GDM1 (cell line): ENCODE measurements at places on chromosomes 13 and 19.

- no peak for DNase-seq
These were observed 186.6 kb upstream of the SLITRK6 start for GRCh38 chr13:85985797-85986196.

DNA sequence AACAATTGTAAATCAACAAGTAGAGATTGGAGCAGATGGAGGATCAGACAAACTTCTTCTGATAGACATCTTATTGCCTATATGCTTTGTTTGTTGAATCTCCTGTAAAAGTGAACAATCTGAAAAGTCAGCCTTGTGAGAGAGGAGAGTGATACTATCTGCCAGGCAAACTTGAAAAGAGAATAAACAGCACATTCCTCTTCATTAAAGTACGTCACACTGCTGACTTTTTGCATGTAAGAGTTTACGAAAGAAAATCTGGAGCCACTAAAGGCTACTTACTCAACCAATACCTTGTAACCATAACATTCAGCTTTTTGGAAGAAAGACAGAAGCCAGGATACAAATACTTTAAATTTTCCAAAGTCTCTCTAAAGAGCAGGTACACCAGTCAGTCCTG, 42.5 kb downstream of the EDNRB start:
- DNase-seq = no peak

- no peak for DNase-seq
These were observed 449.9 kb downstream of the HS6ST3 start for GRCh38 chr13:96539791-96540190.

GRCh38 chr13:41456768-41457588, at the start of gene RGCC:
Gene RGCC, plus strand, starts transcription at chr13:41457550. Its CDS starts 158 bp downstream, at chr13:41457708.
- DNase-seq = no peak

DNA sequence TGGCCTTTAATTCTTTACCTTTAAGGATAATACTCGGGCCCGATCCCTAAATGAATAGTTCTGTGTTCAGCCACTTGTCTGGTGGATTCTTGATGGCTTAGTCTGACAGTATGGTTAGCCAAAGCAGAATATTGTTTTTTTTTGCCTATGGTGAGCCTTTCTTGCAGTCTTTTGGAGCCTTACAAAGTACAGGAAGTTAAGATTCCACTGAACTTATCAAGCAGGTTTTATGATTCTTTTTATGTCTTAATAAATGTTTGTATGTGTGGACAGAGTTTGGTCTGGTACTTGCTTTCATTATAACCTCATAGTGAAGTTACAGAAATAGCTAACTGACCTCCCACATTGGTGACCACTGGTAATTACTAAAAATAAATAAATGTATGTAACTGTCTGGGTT, 17.1 kb downstream of the PCCA start:
- no peak for DNase-seq

- no peak for DNase-seq
These were observed 358.3 kb downstream of the EFNB2 start for GRCh38 chr13:106177146-106177545.

DNA sequence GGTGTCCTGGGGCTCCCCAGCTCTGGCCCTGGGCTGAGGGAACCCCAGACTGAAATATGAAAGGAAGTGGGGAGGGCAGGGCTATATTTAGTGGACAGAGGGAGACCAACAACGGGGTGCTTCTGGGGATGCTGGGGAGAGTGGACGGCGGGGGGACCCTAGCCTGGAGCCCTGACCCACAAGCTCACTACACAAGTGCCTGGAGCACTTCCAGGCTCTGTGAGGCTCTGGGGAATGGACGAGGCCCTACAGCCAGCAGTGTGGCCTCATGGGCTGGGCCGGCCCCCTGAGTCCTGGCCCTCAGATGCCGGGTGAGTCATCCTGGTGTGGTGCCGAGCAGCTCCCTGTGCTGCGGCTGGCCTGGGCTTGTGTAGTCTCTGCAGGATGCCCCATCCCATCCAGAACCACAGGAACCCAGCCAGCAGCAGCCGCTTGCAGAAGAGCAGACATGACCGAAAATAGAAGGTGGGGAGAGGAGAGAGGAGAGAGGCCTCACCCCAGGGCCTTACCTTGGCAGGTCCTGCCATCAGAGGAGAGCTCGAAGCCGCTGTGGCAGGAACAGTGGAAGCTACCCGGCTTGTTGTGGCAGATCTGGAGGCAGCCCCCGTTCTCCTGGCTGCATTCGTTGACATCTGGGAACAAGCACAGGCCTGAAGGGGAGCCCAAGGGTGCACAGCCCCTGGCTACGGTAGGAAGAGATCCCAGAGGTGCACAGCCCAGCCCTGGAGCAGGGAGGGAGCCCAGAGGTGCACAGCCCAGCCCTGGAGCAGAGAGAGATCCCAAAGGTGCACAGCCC, 26.1 kb downstream of the GAS6 start:
- no peak for DNase-seq

GRCh38 chr13:39283072-39283471, 244.8 kb downstream of the NHLRC3 start:
- DNase-seq = no peak

GRCh38 chr19:16760990-16761389, 41.3 kb downstream of the NWD1 start:
- no peak for DNase-seq

- no peak for DNase-seq
These were observed 43.1 kb upstream of the STARD13 start for GRCh38 chr13:33328701-33329100.

DNA sequence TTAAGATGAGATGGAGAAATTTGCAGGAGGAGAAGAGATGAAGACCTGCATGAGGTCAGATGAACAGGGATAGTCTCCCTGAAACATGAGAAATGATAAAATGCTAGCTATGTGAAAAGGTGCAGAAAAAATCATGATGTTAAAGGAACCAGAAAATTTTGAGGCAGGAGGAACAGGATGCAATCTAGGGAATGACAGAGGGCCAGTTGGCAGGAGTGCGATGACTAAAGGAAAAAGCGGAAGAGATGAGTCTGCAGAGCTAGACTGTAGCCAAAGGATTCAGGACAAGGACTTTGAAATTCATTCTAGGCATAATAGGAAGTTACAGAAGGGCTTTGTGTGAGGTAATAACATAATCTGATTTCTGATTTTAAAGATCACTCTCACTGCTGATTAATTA, 77.9 kb downstream of the TRPC4 start:
- DNase-seq = no peak

DNA sequence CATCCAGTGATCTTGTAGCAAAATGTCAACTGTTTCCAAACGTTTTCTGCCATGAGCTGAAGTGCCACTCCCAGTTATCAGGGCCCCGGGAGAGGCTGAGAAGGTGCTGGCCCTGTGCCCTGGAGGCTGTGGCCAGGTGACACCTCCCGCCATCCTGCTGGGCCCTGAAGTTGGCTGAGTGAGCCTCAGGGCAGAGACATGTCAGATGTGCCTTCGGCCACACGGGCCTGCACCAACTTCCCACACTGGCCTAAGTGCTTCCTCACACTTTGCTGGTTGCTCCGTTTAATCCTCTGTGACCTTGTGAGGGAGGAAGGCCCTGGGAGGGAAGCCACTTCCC, 4.8 kb downstream of the ADPRHL1 start:
- DNase-seq = no peak

- DNase-seq = no peak
These were observed 37.0 kb upstream of the FARP1 start for GRCh38 chr13:98105929-98106336.

GRCh38 chr13:31107109-31107508, 54.6 kb downstream of the HSPH1 start:
- no peak for DNase-seq

DNA sequence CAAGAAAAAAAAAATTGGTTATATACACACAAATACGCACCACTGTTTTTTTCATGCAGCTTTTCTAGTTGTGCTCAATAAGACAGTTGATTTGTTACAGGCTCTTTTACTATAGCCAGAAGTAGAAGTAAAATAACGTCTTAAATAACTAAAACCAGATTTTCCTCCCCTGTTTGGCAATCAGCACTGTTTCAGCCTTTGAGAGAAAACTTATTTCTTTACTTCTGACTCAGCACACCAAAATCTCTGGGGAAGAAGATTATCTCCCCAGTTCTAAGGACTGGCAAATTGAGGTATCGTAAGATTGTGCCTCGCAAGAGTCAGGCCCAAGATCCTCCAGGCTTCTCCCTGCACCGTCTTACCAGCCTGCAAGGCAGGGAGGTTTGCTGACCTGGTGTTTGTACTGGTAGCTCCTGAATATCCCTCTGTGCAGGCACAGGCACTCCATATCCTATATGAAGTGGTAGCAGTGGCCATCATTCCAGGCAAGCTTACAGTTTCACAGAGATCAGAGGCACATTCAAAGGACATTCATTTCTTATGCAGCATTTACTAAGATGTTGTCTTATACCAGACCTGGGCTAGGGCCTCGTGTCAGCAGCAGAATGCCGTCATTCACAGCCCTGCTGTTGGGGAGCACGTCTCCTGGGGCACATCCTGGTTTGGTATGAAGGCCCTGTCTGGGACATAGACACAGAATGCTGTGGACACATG, 268.2 kb downstream of the ZNF536 start:
- no peak for DNase-seq

DNA sequence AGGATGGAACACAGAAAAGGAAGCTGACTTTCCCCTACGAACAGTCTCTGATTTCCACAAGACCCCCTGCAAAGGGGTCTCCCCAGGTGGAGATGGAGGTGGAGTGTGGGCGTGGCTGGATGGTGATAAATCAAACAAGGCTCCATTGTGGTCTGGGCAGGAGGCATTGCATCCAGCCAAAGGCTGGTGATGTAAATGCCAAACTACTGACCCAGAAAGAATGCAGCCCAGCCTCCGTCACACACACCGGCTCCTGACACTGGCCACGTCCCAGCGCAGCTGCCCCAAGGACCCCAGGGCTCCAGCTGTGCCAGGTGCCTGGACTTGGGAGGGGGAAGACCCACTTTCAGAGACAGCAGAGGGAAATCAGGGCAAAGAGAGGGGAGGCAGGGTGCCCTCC, 6.3 kb downstream of the SLC7A1 start:
- DNase-seq = no peak

GRCh38 chr13:111415246-111415645, 94.8 kb downstream of the TEX29 start:
- DNase-seq = no peak

GRCh38 chr19:971795-972194, 12.3 kb upstream of the WDR18 start:
- DNase-seq = no peak

DNA sequence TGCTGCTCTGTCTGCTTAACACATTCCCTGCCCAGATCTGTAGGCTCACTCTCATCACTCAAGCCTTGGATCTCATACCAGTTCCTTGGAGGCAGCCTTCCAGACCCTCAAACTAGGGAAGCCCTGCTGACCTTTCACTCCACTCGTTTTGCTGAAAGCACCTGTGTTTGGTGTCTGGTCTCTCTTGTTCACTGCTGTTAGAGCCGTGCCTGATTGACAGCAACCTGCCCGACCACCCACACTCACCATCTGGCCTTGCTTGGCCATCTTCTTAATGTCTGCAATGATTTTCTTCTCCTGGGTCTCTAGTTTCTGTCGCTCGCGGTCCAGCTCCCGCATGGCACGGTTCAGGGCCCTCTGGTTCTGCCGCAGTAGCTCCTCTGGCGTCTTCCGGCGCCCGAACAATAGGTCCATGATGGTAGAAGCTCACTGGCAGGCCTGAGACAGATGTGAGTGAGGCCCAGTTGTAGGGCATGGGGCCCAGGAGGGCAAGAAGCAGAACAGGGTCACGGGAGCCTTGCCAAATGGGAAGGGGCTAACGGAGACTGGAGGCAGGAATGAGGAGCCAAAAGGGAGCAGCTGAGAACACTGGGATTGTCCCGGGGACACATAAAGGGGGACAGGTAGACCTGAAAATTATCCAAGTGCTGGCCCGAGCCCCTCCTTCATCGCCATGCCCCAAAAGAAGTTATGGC, 959 bp downstream of the CHMP2A start:
- no peak for DNase-seq

GRCh38 chr13:75694722-75695121, 58.6 kb downstream of the LMO7 start:
- DNase-seq = no peak

- DNase-seq = no peak
These were observed 516.9 kb upstream of the KLF12 start for GRCh38 chr13:74651121-74651520.

DNA sequence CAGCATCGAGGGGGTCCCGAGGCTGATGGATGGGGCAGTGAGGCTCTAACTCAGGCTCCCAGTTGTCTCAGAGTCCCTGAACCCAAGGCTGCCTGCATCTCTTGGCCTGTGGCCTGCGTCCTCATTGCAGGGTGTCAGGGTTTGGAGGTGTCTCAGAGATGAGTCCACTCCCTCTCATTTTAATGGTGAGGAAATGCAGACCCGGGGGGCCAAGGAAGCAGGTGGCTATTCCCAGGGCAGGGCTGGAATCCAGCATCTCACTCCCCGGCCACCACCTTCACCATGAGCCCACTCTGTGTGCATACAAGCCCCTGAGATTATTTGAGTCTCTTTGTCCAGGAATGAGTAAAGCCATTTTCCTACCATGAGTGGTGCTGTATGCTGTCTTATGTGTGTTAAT, 21.4 kb downstream of the TEX29 start:
- no peak for DNase-seq

DNA sequence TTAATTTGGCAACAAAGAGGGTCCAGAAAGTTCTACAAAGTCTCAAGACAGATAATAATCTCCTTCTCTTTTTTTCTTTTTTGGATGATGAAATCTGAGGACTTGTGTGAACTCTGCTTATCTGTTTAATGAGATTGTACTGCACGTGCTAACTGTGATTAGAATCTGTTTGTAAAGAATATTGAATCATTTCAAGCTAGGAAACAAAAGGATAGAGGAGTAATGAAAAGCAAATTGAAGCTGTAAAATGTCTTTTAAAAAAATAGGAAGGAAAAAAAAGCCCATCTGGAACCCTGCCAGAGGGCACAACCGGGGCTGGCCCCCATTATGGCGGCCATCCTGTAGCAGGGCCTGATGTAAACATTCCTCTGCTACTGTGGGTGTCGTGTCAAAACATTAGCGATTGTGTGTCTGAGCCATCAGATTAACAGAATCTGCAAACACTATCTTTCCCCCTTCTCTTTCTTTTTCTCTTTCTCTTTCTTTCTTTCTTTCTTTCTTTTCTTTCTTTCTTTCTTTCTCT, 83.0 kb downstream of the FLT1 start:
- no peak for DNase-seq
